ENCODE measurements at places on chromosomes 11 and 22.
A peak's percentile ranks its signal among the peaks of the same experiment; 100 is the strongest.

DNA sequence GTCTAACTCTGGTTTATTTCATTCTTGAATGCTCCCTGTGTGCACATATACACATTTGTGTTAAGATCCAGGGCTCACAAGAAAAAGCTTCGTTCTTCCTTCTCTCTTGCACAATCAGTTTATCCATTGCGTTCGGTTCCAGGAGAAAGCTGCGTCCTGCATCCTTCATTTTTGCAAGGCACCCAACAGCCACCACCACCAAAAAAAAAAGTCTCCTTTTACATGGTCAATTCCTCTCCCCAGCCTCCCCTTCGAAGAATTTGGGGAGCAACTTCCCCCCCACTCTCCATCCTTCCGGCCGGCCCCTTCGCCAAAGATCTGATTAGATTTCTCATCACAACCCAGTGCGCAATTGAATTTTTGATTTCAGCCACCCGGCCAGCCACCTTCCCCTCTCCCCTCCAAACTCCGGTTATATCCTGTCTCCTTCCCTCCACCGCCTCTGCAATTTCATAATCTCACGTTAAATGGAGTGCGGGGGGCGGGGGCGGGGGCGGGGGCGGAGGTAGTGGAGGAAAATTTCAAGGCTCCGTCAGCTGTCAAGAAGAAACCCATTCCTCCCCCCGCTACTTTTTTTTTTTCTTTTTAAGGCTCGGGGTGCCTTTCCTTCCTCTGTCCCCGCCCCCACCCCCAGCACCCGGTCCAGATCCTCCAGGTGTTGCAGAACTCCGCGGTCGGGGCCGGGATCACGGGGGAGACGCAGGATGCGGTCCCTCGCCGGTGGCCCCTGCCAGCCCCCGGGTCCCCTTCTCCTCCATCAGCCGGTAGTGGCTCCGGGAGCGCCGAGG lies 1166.5 kb downstream of the LRRC4C start:
- DNase-seq: peak; percentile 11

GRCh38 chr11:130513132-130513531 lies 64.7 kb downstream of the ADAMTS15 start:
- DNase-seq: no peak

DNA sequence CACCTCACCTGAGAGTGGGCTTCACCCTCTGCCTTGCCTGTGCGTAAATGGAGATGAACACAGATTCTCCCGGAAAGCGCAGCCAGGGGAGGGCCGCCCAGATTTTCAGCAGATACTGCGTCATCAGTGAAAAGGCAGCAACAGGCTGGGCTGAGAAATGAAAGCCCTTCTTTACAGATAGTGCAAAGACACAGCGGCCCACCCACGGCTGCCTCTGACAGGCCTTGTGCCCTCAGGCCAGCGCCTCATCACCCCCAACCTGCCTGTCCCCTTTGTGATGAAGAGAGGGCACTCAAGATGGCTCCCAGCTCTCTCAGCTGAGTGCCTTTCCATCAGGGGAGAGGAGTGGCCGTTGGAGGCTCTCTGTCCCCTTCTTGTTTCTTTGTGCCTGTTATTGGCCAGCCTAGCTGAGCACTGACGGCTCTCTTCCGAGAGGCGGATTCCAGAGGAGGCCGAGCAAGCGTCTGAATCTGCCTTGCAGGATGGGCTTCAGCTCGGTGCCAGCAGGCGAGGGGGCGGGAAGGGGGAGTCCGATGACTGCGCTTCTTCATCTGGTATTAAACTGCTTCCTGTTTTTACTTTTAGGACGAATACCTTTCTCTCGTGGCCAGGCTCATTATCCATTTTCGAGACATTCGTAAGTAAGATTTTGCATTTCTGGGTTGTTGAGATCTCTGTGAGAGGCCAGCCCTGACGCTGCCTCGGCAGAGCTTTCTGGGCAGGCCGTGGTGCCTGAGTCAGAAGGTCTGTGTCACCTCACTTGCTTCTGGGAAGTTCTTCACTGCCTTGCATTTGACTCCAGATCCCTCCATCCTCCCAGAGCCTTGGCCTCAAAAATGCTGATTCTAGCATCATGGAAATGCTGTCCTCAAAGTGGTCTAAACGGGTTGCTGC lies 43.7 kb downstream of the MED15 start:
- no peak for DNase-seq

- DNase-seq: no peak
These were observed 24.1 kb downstream of the ZNRF3 start for GRCh38 chr22:28907311-28908008.

- DNase-seq: no peak
These were observed 5.0 kb downstream of the MMP8 start for GRCh38 chr11:102719620-102720277.

DNA sequence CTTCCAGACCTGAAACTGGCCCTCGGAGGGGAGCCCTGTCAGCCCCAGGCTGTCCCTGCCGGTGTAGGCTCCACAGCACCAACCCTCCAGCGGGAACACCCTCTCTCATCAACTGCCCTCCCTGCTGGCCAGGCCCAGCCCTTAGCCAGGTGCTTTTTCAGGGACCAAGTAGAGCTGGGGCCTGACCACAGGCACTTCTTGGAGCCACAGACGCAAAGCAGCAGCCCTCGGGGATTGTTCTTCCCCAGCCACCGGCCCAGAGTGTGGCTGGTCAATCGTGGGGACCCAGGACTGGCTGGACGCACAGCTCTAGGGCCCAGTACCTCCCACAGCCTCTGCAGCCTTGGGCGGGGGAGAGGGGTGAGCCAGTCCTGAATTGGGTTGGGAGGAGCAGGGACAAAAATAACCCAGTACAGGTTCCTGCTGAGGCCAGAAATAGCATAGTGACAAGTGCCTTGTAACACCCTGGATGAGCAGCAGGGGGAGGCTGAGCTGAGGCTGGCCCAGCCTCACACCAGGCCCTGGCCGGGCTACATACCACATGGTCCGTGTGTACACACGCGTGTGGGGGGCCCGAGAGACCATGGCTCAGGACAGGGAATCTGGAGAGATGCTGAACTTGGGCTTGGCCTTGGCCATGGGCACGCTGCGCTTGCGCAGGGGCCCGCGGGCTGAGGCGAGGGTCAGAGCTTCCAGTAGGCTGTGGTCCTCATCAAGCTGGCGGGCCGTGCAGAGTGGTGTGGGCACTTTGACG lies 2.0 kb downstream of the KCNJ11 start:
- peak; percentile 40 for DNase-seq

DNA sequence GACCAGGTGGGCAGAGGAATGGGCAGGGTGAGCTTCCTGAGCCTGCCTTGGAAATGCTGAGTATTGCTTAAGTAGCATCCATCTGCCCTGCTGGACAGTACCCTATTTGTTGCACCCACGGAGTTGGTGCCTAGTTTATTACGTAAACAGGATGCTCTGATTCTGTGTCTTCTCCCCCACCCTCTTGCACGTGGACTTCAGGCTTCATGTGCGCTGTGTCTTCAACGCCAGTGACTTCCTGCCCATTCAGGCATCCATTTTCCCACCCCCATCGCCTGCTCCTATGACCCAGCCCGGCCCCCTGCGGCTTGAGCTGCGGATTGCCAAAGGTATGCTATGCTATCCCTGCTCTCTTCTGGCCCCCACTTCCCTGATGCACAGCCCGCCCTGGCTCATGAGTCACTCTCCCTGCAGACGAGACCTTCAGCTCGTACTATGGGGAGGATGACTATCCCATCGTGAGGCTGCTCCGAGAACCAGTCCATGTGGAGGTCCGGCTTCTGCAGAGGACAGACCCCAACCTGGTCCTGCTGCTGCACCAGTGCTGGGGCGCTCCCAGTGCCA lies 5.7 kb downstream of the ZP1 start:
- DNase-seq: no peak

GRCh38 chr11:126546191-126546590 lies 190.7 kb downstream of the ST3GAL4 start:
- no peak for DNase-seq

GRCh38 chr11:95363708-95364107 lies 132.7 kb upstream of the SESN3 start:
- DNase-seq: no peak

DNA sequence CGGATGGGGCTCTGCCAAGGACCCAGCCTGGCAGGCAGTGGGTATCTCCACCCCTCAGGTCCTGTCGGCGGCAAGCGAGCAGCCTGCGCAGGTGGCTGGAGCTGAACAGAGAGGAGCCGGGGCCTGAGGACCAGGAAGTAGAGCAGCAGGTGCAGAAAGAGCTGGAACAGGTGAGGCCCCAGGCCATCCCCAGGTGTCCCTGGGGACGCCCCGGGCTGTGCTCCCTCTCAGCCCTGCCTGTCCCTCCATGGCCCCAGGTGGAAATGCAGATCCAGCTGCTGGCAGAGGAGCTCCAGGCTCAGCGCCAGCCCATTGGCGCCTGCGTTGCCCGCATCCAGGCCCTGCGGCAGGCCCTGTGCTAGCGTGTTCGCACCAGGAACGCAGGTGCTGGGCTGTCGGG lies 44.0 kb downstream of the PISD start:
- DNase-seq: no peak

DNA sequence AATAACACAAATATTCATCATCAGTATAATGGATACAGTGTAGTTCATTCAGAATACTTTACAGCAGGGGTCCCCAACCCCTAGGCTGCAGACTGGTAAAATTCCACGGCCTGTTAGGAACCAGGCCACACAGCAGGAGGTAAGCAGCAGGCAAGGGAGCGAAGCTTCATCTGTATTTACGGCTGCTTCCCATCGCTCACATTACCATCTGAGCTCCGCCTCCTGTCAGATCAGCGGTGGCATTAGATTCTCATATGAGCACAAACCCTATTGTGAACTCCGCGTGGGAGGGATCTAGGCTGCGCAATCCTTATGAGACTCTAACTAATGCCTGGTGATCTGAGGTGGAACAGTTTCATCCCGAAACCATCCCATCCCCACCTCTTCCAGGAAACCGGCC lies 125.1 kb downstream of the SERGEF start:
- DNase-seq: no peak

DNA sequence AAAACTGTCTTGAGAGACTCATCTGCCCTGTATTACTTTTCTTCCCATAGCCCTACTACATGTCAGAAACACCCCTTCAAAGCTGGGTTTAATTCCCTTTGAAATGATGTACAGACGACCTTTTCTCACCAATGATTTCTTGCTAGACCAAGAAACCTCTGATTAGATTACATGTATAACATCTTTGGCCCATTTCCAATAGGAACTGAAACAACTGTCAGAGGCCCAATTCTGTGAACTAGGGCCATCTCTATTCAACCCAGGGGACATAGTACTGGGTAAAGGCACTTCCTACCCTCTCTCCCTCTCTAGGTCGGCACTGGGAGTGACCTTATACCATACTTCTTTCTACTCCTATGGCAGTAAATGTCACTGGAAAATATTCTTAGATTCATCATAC lies 19.4 kb downstream of the NPAT start:
- DNase-seq: no peak

GRCh38 chr11:15944460-15944859 lies 411.9 kb downstream of the SOX6 start:
- no peak for DNase-seq

DNA sequence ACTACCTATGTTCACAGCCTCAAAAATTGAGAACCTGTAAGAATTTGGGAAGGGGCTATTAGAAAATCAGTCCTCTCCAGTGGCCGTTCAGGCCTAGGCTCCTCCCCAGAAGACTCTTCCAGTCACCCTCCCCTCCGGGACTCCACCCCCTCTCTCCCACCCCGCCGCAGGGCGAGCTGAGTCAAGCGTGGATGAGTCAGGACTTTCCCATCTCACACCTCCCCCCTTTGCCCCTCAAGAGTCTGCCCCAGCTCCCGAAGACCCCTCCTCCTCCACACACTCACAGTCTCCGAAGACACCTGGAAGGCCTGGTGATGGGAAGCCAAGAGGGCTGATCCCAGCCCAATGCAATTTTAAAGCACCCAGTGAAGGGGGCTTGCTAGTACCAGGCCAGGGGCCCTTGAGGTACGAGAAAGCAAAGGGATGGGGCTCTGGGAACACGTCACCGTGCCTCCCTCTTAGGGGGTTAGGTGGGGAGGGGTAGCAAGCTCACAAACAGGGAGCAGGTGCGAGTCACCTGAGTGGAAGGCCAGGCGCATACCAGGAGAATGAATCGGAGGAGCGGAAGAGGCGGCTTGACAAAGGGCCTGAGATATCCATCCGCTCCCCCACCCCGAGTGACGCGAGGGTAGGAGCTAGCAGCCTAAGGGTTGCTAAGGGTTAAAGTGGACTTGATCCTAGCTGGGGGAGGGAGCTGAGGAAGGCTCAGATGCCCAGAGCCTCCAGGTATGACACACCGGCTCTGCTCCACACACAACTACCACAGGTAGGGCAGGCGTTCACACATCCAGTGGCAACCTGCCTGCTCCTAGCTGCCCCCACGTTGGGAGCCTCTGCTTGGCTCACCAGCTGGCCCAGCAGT lies 13.6 kb downstream of the BCL9L start:
- no peak for DNase-seq

GRCh38 chr11:108960501-108960900 lies 295.6 kb downstream of the DDX10 start:
- DNase-seq: no peak

GRCh38 chr22:50157709-50158375 lies 12.7 kb upstream of the PANX2 start:
- DNase-seq: no peak

DNA sequence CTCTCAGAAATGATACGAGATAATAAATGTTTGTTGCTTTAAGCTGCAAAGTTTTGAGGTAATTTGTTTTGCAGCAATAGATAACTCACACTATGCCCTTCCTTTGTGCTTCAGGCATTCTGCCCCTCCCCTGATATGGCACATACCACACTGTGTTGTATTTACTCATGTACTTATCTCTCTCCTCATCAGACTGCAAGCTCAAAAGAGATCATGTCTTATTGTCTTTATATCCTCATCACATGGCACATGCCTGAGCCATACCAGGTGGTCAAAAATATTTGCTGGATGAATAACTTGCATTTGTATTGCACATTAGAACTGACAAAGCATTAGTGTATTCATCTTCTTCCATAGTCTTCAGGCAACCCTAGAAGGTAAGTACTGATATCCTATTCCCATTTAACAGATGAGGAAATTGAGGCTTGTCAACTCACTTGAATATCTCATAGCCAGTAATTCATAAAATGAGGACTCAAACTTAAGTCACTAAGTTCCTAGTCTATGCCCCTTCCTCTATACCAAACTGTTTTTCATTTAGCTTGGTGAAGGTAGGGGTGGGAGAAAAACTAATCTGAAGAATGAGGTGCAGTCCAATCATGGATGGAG lies 83.9 kb upstream of the EED start:
- DNase-seq: no peak

DNA sequence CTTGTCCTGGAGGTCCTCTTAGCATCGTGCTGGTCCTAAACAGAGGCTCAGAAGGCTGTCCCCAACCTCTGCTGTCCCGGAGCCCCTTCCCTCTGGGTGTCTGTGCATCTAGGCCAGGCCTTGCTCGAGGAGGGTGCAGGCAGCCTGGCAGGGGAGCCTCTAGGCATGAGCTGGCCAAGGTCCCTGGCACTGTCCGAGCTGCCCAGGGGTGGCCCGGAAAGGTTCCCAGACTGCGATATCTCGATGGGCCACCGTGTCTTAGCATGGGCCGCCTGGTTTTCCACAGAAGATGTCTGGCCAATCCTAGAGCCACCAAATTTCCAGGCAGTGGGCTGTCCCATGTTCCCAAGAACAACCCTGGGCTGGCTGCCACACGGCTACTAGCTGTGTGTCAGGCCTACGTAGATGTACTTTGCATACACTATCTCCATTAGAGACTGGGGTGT lies 24.6 kb upstream of the SMIM38 start:
- DNase-seq: no peak

- DNase-seq: no peak
These were observed 47.1 kb downstream of the EHF start for GRCh38 chr11:34667810-34668582.

- DNase-seq: no peak
These were observed 204.4 kb downstream of the ADAMTS15 start for GRCh38 chr11:130652671-130653335.

All from progenitor cell of endocrine pancreas (in vitro differentiated cells).